ENCODE measurements at places on chromosomes 3 and 15. TPM values are rescaled to one million over a fixed set of nuclear protein-coding genes. Genes with fewer than 3 reads are reported as not detected.

The SCAP gene
- 57.5 TPM for total RNA-seq

DNA sequence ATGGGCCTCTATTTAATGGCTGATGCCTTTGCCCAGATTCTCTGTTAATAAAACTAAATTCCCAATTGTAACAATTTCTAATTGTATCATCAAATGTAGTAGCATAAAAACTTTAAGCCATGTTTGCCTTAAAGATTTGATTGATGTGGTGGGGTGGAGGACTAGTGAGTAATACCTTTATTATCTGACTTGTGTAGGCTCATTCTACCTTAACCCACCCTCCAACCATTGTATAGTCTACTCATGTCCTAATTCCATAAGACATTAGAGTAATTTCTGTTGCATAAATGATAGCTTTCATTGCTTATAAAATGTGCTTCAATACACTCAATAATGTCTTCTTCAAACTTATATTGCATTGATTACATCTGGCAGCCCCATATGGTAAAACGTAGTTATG is 25.8 kb downstream of the SERPINI1 start:
- no peak for DNase-seq

- no peak for DNase-seq
These were observed 5.5 kb downstream of the MYL3 start for GRCh38 chr3:46857485-46858341.

DNA sequence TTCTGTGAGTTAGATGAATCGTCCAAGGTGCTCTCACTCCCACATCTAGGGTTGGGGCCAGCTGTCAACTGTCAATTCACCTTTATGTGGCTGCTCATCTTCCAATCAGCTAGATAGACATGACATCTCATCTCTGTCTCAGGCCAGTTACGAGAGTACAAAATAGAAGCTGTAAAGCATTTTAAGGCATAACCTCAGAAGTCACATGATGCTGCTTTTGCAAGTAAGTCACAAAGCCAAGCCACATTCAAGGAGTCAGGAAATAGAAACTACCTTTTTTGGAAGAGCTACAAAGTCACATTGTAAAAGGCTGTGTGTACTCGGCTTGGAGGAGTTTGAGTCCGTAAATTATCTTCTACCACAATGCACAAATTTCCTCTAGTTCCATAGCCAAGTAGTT is 5.1 kb upstream of the CCR1 start:
- DNase-seq = peak; percentile 61

The PLSCR5 gene
- total RNA-seq = not detected

GRCh38 chr3:38916706-38917105 is 100.7 kb upstream of the SCN10A start:
- DNase-seq = no peak

DNA sequence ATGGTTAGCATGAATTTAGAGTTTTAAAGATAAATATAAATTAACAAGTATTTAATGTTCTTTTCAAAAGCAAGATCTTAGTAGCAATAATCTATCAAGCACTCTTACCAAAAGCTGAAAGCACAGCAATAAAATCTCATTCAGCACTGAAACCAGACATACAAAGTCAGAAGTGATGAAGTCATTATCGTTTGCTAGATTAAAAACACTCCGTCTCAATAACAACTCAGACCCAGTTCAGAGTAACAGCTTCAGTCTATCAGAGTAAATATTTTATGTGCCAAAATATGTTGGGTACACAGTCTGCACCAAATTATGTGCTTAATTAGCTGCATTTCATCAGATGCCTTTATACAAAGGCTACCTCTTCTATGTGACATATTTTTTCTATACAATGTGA is 41.6 kb downstream of the CPA3 start:
- no peak for DNase-seq

The GOLGA6L7 gene
- not detected for total RNA-seq

GRCh38 chr3:52552089-52552488 is 15.7 kb downstream of the UQCC5 start:
- DNase-seq = no peak

Data from activated CD8-positive, alpha-beta T cell treated with anti-CD3 and anti-CD28 coated beads, Interleukin-2, amount 10 ng/mL, durations not matched to agents 7 days and 5 days (primary cell).